Fibroblast of mammary gland (primary cell): ENCODE measurements at places on chromosomes 11 and 22.

DNA sequence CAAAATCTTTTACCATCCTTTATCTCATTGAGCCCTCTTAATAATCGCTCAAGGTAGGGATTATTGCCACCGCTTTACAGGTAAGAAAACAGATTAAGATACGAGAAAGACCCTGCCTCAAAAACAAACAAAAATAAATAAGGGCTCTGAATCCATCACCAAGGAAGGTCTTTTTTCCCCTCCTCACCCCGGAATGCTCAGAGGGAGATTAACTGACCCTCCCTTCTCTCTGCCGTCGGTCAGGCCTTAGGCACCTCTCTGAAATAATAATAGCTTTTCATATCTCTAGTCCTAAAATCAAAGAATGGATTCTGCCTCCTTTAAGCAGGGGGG, 620 bp upstream of the ATG2A start:
- no peak for DNase-seq

GRCh38 chr11:21195995-21196394, 526.6 kb downstream of the NELL1 start:
- DNase-seq, result no peak

DNA sequence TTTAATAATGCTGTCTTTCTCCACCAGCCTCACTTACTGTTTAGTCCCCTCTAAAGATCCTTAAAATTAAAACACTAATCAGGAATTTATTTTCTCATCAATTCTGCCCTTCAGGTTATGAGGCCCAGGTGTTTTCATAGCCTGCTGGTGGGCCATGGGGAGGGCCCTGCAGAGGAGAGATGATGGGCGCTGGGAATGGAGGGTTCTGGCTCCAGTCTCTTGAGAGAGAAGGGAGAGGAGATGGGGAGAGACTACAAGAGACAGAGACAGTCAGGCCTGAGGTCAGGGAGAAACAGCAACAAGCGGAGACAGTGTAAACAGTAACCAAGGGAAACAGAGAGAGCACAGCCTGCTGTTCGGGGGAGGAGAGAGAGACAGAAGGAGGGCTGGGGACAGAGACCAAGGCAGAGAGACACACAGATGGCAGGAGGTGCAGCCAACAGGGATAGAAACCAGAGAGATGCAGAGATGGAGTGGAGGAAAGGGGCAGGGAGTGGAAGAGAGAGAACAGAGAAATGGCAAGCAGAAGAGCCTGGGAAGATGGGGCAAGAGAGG, 187.3 kb upstream of the SYT13 start:
- no peak for DNase-seq

GRCh38 chr11:57792060-57792541, 30.5 kb downstream of the CTNND1 start:
- peak; percentile 50 for DNase-seq

GRCh38 chr11:40381481-40381880, 1078.0 kb downstream of the LRRC4C start:
- DNase-seq, result no peak

DNA sequence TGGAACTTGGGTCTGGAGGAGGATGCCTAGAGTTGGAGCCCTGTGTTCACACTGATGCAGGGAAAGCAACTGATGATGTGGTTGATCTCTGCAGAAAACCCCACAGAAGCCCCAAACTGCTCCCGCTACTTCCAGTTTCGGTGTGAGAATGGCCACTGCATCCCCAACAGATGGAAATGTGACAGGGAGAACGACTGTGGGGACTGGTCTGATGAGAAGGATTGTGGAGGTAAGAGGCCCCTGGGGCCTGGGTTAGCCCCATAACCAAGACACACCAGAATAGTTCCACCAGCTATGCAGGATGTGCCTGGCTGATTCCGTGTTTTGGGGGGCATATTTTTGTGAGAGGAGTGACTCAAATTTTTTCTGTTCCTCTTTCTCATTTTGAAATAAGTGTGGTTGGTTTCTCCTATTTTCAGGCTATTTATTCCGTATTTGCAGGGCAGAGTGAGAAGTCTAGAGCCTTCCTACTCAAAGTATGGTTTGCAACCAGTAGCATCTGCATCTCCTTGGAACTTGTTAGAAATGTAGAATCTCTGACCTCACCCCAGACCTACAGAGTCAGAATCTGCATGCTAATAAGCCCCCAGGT, 137.3 kb upstream of the SORL1-AS1 start:
- DNase-seq, result no peak

DNA sequence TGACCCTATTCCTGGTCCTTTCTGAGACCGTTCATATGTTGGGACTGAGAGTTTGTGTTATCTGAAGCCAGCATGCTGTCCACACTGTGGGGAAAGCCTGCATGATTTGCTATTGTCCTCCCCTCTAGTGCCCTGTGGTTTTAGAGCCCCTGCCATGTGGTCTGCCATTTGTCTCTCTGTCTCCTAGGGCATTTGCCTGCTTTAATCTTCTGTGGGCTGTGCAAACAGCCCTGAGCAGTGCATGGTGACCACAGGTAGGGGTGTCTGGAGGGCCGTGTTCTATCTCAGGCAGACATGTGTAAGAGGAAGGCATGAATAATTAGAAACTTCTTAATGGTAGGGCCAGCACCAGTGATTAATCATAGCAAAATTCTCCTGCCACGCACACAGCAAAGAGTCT, 23.0 kb downstream of the AMPD3 start:
- DNase-seq, result no peak

DNA sequence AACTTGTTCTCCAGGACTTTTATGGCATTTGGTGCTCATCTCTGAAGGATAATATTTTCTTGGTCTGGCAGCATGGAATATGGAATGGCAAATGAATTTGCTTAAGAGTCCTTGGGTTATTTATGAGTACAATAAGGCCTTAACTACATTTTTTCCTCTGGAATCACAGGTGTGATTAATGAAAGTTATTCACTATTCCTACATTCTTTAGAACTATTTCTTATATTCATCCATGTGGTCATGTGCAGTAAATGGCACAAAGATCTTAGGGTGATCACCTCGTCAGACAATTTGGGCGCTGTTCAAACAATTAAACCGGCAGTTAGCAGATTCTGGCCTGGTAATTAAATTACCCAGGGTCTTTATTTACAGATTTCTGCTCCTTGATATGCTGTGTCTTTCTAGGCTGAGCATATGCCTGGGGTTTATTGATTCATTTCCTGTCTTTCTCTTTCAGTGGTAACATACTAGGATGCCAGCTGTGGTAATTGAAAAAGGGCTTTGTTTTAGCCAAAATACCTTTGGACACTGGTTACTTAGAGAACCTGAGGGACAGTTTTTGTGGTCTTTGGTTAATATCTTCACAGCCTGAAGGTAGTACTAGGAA, 31.6 kb downstream of the SIK2 start:
- DNase-seq, result peak; percentile 42

- DNase-seq, result no peak
Measured at GRCh38 chr22:37206841-37207821, 5.1 kb downstream of the SSTR3 start.

DNA sequence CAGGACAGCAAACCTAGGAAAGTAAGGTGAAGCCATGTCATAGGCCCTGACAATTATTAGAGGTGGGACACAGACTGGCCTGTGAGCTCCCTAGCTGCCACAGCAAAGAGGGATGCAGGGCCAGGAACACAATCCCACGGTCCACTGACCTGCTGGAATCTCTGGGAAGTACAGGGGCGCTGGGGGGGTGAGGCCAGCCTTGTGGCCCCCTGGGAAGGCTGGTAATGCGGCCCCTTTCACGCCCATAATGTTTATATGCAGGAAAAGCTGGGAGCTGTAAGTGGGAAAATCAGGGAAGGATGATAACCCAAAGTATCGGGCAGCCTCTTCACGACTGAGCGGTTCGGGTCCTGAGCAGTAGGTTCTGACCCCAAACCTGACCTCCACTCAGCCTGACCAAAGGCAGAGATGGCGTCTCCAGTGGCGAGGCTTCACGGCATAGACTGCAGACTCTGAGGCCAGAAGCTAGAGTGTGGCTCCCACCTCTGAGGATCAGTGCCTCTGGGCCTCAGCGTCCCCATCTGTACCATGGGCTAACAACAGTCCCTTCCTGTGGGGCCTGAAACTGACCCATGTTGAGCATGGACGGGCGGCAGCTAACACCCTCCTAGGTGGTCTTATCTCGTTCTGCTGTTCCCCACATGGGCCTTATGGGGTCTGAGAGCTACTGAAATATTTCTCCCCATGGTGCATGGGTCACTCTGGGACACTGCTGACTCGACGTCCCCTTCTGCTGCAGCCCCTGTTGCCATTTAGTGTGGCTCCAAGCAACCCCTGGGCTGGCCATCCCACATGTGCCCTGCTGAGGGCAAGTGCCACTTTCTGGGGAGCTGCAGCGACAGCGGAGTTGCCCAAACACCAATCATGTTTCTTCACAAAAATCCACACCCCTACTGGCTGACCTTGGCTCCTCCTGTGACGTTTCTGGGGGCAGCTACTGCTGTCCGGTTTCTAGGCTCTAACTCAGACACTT, 101.8 kb downstream of the PHF21B start:
- no peak for DNase-seq

- DNase-seq, result no peak
Measured at GRCh38 chr11:8487261-8487660, 106.8 kb downstream of the STK33 start.

DNA sequence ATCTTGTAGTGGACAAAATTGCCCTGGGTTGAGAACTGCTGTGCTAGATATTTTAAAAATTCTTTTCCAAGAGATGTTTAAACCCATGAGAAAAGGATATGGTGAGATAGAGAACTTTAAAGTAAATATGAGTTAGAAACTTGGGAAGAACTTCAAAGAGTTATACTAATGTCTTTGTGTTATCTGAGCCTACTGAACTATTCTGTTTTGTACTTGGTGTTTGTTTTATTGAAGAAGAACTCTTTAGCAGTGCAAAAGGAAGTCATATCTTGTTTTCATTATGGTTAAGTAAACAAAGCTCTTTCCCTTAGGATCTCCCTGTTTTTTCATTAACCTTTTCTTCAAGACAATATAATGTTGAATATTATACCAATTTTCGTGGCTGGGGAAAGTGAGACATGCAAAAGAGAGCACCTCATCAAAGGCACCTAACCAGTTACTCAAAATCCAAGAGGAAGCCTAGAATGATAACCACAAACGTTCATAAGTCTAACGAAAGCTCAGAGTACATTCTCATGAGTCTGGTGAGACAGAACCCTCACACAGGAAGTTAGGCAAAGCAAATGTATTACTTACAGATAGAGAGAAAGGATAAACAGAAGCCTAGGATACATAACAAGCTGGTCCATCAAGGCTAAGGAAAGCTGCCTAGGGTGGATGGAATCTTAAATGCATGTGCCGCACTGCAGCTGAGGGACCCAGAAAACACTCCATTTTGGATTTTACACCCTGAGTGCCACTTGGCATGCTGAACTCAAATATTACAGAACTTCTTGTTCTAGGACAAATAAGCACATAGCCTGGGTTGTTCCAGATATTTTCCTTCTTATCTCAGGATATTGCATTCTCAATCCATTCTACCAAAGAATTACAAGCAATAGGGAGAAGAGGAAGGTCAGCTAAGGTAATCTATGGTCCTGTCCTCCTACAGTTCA, 112.5 kb upstream of the ANO3 start:
- DNase-seq, result no peak

GRCh38 chr22:33380789-33381530, 322.8 kb upstream of the SYN3 start:
- peak; percentile 87 for DNase-seq

GRCh38 chr11:32386770-32387377, 48.5 kb downstream of the WT1 start:
- peak; percentile 56 for DNase-seq

DNA sequence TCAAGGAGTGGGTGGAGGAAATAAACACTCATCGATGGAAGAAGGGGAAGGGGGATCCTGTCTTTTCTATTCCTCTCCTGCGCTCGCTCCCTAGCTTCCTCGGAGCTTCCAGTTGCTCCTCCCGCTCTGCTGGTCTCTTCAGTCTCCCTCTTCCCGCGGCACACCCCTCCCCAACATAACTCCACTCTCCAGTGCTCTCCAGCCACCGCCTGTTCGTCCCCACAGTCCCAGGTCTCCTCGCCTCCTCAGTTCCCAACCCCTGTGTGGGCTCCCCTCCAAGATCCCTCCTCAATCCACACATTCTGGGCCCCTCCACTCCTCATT, 438 bp downstream of the ZW10 start:
- peak; percentile 25 for DNase-seq

GRCh38 chr11:99988471-99988837, 698.6 kb upstream of the ARHGAP42 start:
- no peak for DNase-seq

GRCh38 chr11:74937696-74938475, 11.0 kb downstream of the XRRA1 start:
- peak; percentile 77 for DNase-seq

GRCh38 chr11:60477035-60477445, 15.5 kb upstream of the MS4A12 start:
- no peak for DNase-seq

GRCh38 chr11:102346456-102346747, 612 bp upstream of the BIRC2 start:
- DNase-seq, result no peak

DNA sequence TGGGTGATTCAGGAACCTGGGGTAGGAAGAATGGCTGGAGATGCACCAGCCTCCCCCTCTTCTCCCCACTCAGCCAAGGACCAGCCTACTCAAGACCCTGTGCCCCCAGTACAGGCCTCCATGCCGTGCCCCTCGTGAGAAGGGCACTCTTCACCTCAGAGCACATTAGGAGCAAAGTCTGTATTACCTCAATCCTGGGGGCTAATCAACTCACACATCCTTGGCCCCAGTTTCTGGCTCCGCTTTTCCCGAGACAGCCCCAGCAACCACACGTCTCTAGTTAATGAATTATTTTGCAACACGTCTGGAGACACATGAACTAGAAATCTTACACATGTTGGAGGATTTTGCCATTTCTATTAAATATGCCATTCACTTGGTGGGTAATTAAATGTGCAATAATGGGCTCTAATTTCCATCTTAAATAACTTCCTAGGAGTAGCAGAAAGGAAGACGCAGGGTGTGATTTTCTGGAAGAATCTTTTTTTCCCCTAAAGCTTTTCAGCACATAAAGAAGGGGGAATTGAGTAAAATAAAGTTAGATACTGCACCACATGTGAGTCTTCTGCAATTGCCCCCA, 63.0 kb downstream of the TMPRSS5 start:
- DNase-seq, result no peak

GRCh38 chr22:24460418-24461089, 33.2 kb downstream of the ADORA2A start:
- no peak for DNase-seq

DNA sequence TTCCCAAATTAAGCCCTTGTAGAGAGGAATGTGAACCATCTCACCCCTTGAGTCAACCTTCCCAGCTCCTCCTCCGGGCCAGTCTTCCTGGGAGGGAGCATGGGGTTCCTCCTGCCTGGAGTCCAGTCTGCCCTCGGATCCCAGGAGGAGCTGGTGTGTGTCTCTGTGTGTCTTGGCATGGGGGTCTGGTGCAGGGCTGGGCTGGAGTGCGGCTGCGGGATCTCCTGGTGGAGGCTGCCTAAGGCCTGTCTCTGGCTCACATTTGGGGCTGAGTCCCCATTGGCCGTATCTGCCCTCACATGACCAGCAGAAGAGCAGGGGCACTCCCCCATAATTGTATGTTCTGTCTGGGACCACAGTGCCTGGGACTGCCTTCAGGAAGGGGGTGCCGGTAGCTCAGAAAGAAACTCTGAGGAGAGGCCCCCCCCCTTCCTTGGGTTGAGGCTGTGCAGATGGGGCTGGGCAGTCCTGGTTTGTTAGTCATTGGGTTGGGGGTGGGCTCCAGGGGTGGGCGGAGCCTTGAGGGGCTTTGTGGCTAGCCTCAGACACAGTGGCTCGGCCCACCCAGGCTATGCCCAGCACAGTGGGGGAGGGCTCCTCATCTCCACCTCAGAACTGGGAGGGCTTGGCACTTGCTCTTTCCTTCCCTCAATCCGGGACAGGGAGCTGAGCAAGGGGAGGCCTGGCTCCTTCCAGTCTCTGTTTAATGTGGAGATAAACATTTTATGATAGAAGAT, 2.9 kb downstream of the C1QTNF5 start:
- peak; percentile 48 for DNase-seq
